Activated naive CD8-positive, alpha-beta T cell treated with anti-CD3 and anti-CD28 coated beads, Interleukin-2, amount 50 U/mL, for 24 hours (primary cell): ENCODE measurements at places on chromosomes 12 and 14.

DNA sequence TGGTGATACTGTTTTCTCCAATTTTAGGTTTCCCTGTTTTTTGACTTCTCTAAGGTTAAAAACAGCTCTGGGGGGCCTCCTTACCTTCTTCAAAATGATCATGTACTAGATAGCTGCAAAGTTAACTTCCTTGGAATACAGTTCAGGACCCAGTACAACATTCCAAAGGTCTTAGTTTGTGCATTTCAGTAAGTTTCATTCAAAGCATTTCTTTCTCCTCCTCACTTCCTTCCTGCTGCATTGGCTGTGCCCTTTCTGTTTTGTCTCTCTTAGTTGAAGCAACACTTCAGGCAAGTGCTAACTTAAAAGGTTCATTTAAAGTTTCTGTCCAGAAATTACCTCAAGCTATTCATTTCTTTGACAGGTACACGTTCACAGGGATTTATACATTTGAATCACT lies 95.7 kb downstream of the SCN8A start:
- H3K4me3 ChIP-seq: no peak overlapping the region
- no peak for DNase-seq
- H3K27ac ChIP-seq: no peak overlapping the region
- H3K36me3 ChIP-seq: no peaks in the 10 kb centered on the region
- H3K27me3 ChIP-seq: peaks cover 2% of the 10 kb centered on the region

DNA sequence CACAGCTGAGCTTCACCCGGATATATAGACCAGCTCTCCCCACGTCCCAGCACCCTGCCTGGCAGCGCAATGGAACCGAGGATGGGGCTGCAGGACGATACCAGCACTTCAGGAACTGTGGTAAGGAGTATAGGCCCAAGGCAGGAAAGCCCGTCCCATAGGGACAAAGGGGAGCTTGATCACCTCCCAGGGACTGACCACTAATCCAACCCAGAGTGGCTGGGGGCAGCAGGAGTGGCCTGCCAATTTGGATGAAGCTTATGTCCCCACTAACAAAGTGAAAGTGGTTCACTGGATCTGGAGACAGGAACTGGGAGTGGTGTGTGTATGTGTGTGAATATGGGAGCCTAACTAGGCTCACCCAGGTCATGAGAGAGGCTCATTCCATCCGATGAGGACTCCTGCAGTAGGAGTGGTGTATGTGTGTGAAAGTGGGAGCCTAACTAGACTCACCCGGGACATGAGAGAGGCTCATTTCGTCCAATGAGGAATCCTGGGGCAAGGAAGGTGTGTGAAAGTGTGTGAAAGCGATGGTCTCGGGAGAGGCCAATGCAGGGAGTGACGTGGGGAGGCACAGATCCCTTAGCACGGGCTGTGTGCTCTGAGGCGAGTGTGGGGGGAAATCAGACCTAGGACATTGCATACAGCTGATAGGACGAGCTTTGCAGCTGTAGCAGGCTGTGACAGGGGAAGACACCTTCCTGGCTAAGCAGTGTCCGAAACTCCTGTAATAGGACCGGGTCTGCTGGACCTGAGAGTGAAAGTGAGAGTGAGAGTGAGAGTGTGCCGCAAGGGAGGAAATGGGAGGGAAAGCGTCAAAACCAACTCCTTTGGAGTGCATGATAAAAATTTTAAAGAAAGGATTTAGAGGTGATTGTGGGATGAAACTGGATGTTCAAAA lies 25.7 kb downstream of the KLRK1 start:
- peaks cover 58% of the 10 kb centered on the region for H3K36me3 ChIP-seq
- H3K4me3 ChIP-seq: no peak overlapping the region
- no peaks in the 10 kb centered on the region for H3K27me3 ChIP-seq
- no peak overlapping the region for H3K27ac ChIP-seq

DNA sequence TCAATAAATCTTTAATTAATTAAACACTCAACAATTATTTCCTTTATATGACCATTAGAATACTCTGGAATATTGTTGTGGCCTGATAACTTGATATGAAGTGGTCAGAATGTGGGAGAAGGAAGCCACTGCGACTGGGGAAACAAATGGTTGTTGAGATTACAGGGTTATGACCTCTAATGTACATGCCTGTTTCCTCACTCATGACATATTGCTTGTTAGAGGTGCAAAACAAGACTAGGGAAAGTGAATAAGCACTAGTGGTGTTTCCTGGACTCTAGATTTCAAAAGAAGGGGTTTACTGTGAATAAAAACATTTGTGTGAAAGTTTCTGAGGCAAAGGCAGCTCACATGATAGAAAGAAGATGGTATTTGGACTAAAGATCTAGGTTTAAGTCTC lies 53.3 kb downstream of the STAB2 start:
- H3K27ac ChIP-seq: no peak overlapping the region
- no peak for DNase-seq
- H3K4me3 ChIP-seq: no peak overlapping the region

- H3K36me3 ChIP-seq: peaks cover 6% of the 10 kb centered on the region
- no peak for DNase-seq
- H3K27me3 ChIP-seq: no peaks in the 10 kb centered on the region
- H3K4me3 ChIP-seq: no peak overlapping the region
These were observed 13.7 kb downstream of the ATG2B start for GRCh38 chr14:96349286-96350075.

DNA sequence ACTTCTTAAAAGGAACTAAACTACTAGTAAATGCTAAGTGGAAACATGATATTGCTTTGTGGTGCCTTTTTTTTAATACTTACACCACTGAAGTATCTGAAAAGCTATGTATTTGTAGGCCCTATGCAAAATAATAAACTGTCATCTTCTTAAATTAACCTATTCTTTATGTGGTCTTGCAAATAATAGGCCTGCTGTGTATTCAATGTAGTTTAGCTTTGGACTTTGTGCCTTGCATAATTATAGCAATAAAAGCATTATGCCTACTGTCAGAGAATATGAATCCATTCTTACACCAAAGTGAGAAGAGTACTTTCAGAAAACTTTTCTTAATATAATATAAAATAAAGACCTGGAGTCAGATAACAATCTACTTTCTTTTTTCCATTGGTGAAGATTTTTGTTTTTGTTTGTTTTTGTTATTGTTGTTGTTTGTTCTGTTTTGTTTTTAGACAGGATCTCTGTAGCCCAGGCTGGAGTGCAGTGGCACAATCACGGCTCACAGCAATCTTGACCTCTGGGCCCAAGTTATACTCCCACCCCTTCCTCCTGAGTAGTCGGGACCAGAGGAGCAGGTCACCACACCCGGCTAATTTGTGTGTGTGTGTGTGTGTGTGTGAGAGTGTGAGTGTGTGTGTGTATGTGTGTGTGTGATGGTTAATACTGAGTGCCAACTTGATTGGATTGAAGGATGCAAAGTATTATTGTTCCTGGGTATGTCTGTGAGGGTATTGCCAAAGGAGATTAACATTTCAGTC lies 213.8 kb downstream of the SLC6A15 start:
- DNase-seq: no peak
- H3K27ac ChIP-seq: no peak overlapping the region
- H3K4me1 ChIP-seq: no peaks in the 10 kb centered on the region
- no peak overlapping the region for H3K4me3 ChIP-seq
- no peaks in the 10 kb centered on the region for H3K36me3 ChIP-seq

DNA sequence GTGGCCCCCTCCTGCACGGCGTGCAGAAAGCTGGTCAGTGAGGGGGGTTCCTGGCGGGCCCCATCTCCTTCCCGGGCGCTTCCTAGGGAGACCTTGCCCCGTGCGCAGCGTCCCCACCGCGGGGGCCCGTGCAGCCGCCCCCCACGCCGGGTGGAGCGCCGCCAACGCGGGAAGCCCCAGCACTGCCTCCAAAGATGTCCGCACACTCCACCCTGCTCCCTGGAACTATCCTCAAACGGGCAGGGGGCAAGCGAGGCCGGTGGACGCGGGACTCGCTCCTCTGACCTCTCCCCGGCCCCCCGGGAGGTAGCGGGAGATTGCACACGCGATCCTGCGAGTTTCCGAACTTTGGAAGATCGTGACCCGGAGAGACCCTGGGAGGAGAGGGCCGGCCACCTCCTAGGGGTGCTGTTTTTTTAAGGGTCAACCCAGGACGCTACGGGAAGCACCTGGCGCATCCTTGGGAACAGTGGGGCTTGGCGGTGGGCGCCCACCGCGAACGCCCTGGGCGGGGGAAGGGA lies 1.5 kb upstream of the FZD10 start:
- no peak for DNase-seq
- no peaks in the 10 kb centered on the region for H3K36me3 ChIP-seq
- no peak overlapping the region for H3K4me3 ChIP-seq
- H3K27ac ChIP-seq: no peak overlapping the region
- H3K27me3 ChIP-seq: peaks cover 40% of the 10 kb centered on the region

DNA sequence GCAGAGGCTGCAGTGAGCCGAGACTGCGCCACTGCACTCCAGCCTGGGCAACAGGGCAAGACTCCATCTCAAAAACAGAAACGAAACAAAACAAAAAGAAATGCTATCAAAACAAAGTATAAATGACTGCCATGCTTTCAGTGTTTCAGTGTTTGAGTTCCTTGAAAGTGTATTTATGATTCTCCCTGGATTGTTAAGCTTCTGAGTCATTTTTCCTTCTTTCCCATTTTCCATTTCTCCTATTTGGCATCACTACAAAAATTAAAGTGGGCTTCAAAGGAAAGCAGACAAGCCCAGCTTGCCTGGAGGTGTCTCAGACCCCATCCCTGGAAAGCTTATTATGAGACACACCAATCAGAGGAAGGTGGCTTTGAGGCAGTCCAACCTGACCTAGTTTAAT lies 35.1 kb downstream of the NIN start:
- peaks cover 22% of the 10 kb centered on the region for H3K36me3 ChIP-seq
- no peak overlapping the region for H3K27ac ChIP-seq
- no peak overlapping the region for H3K4me3 ChIP-seq

DNA sequence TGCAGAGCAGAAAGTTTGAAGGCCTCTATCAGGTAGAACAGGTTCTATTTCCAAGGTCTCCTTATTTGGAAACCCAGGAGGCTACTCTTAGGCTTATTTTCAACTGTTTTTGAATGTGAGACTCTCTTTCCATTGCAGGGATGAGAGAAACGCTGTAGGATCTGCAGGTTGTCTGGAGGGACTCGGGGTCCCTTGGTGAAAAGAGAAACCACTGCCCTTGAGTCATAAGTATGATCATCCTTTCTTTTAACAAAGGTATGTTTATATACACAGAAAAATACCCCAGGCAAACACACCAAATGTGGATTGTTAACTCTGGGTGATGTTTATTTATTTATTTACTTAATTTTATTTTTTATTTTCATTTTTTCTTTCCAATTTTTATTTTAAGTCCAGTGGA lies 57.8 kb upstream of the MAX start:
- H3K36me3 ChIP-seq: no peaks in the 10 kb centered on the region
- H3K27me3 ChIP-seq: no peaks in the 10 kb centered on the region
- DNase-seq: no peak
- H3K4me1 ChIP-seq: peaks cover 20% of the 10 kb centered on the region

- peak overlapping the region; percentile 62 for H3K27ac ChIP-seq
- H3K4me1 ChIP-seq: peaks cover 24% of the 10 kb centered on the region
These were observed 334.4 kb upstream of the ATP2B1 start for GRCh38 chr12:90042920-90043641.

DNA sequence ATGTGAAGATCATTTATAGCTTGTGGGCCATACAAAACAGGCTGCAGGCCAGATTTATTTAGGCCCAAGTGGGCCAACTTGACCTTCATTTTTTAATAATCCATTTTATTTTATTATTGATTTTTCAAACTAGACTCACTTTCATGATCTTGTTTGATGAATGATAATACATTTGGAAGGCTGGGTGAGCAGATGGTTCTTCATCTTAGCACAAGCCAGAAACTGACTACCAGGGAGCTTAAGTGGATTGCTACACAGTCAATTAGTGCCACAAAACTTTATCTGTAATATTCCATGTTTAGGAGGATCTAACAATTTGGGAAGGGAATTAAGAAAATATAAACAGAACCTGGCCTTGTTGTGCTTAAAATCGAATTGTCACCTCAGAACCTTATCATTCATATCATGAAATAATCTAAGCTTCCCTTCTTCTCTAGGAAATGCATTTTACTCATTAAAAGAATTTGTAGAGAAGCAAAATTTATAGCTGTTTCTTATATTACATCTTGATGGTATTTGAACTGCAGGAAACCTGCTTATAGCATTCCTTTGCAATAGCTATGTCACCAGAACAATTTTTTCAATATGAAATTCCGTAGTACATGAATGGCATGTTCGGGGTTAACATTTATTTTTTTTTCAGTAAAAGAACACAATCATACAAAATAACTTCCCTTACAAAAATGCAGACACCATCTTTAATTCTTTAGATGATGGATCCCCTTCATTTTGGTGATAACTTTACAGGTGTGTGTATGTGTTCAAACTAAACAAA lies 62.0 kb upstream of the CSRP2 start:
- no peak overlapping the region for H3K4me3 ChIP-seq
- H3K4me1 ChIP-seq: no peaks in the 10 kb centered on the region
- H3K27ac ChIP-seq: no peak overlapping the region

DNA sequence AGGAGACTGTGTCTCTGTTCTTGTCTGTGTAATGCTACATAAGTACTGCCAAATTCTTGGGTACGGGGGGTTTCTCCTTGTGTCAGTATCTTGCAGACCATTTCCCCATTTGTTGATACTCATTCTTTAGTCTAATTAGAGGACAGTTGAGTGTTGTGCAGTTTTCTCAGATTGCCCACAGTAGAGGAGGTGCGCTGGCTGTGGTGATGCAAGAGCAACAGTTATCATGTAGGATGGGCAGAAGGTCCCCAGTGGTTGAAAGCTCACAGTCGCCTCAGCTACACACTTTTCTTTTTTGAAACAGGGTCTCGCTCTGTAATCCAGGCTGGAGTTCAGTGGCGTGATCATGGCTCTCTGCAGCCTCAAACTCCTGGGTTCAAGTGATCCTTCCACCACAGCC lies 37.8 kb upstream of the ATP2A2 start:
- H3K36me3 ChIP-seq: no peaks in the 10 kb centered on the region
- peaks cover 3% of the 10 kb centered on the region for H3K27me3 ChIP-seq
- no peaks in the 10 kb centered on the region for H3K4me1 ChIP-seq
- no peak overlapping the region for H3K4me3 ChIP-seq

DNA sequence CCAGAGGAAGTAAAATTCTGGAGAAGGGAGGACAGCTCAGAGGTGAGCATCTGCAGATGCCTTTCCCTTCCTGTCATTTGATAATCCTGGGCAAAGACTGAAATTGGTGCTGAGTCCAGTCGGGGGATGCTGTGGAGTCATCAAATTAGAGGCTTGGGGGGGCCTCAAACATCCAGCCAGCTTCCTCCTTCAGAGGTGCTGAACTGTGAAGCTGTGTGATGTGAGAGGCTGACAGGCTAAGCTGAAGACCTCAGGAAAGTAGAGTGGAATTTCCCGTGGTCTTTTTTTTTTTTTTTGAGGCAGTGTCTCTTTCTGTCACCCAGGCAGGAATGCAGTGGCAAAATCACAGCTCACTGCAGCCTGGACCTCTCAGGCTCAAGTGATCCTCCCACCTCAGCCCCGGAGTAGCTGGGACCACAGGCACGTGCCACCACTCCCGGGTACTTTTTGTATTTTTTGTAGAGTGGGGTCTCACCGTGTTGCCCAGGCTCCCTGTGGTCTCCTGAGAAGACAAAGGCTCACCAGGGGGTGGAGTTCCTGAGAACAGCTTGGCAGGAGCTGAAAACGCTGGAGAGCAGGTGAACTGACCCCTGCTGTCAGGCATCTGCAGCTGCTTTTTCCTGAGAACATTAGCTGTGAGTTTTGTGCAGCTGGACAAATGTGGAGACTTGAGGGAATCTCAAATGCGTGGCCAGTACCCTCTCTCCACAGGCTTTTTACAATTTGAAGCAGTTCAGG lies 6.1 kb upstream of the TCL1B start:
- H3K27me3 ChIP-seq: peaks cover 10% of the 10 kb centered on the region
- no peaks in the 10 kb centered on the region for H3K4me1 ChIP-seq
- DNase-seq: no peak
- no peak overlapping the region for H3K4me3 ChIP-seq
- H3K36me3 ChIP-seq: no peaks in the 10 kb centered on the region
